Activated naive CD4-positive, alpha-beta T cell (primary cell): ENCODE measurements at places on chromosomes 7 and 10.

DNA sequence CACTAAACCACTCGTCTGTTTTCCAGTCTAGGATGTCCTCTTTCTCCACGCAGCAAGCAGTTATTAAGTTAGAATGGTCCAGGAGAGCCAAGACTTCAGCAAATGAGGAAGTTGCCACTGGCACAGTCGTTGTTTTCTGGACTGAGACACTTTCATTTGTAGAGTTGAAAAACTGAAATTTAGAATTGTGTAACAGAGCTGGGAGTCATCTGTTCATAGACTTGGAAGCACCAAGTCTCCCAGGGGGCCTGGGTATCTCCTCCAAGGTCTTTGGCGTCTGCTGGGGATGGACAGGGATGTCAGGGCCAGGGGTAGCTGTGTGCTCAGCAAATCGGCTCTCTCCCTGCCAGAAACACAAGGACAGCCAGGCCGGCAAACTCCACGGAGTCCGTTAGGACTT lies 208.4 kb downstream of the FANK1 start:
- DNase-seq, result no peak

DNA sequence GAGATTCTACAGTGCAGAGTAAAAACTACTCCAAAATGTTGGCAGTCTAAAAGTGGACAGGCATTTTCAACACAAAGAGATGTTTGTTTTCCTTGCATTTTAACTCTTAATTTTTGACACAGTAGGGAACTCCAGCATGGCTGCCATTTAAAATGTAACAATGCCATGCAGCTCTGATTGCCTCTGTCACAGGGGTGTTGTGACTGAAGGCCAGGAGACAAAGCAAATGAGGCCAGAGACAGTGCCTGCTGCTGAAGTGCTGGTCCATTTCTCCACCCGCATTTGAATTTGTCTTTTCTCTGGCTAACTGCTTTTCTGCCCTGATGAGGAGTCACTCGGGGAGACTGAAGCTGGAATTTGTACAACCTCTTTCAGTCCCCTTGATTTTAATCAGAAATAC lies 710.6 kb upstream of the GALNT17 start:
- no peak for DNase-seq

DNA sequence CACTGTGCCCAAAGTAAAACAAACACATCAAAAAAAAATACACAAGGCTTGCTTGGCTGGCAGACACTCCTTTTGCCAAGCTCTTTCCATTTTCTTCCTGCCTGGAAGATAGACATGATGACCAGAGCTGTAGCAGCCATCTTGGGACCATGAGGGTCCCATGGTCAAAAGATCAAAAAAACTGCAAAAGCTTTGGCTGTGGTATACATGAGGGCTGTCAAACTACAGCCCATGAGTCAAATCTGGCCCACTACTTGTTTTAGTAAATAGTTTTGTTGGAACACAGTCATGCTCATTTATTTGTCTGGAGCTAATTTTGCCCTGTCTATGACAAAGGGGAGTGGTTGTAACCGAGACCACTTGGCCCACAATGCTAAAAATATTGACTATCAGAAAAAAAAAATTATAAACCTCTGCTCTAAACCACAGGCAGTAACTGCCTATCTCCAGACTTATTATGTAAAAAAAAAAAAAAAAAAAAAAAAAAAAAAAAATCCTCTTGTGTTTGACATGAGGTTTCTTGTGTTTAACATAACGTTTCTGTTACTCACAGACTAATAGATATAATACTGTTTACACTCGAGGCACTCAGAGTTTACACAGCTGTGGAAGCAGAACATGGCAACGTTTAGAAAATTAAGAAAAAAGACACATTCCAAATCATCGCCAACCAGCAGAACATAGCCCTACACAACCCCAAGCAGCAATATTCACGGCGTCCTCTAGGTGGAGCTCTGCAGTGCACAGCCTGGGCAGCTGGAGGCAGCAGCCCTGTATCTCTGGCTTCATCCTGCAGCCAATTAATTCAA lies 36.9 kb downstream of the ASB13 start:
- DNase-seq, result peak; percentile 81

DNA sequence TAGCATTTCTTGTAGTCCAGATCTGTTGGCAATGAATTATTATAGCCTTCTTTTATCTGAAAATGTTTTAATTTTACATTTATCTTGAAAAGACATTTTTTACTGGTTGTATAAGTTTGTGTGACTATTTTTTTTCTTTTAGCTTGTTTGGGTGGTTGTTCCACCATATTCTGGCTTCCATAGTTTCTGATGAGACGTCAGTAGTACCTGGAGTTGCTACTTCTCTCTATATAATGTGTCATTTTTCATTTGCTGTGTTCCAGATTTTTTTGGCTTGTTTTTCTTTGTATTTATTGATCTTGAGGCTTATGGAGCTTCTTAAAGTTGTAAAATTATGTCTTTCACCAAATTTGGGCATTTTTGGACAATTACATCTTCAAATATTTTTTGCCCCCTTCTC lies 168.8 kb downstream of the DNAJB6 start:
- no peak for DNase-seq
